MV-4-11 (cell line): ENCODE measurements at places on chromosomes 12 and 14.

- DNase-seq: no peak
Observed at GRCh38 chr12:82866946-82867345, 180.2 kb downstream of the TMTC2 start.

DNA sequence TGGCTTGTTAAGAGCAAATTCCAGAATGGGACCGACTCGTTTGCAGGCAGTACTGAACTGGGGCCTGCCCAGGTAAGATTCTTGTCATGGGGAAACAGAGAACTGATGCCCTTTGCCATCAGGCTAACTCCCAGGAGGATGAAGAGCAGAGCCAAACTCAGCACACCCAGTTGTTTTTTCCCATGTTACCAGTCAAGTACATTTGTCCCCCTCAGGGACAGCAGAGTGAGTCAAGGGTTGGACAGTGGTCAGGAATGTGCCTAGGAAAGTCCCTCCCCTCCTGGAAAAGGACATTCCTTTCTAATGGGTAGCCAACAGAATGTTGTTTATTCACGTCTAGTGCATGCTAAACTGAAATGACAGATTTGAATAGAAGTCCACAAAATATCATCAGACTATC is 1.6 kb downstream of the ART4 start:
- DNase-seq: no peak

DNA sequence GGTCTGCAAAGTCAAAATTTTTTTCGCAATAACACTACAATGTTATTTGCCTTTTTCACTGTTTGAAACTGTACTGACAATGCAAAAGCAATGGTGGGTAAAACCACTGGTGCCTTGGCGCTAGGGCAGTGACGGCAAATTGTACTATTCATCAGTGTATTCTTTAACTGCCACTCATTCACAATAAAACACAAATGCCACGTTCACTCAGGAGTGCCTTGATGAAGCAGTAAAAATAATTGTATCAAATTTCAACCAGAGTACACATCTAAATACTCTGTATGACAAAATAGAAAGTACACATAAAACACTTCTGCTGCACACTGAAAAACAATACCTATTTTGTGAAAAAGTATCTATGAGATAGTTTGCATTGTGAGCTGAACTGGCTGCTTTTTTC is 17.8 kb downstream of the DCAF5 start:
- no peak for DNase-seq

GRCh38 chr14:89428546-89429198 is 11.6 kb upstream of the FOXN3 start:
- DNase-seq: no peak

DNA sequence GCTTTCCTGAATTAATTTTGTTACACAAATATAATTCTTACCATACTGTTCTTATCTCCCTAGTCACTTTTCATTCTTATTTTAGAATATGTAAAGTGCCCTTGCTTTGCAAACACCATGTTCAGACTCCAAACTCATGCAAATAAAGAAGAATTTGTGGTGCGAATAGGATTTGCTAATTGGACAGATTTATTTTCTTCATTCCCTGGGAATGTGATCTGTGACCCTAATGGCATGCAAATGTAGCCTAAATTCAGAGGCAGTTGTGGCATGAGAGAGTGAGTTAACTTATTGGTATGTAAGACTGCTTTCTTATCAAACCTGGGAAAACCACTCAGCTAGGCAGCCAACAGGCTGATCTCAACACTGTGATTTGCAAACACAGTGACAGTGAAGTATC is 10.0 kb downstream of the CAPZA3 start:
- DNase-seq: no peak

- no peak for DNase-seq
Observed at GRCh38 chr12:44335030-44335429, 499.1 kb downstream of the TMEM117 start.

GRCh38 chr14:26938054-26938453 is 340.2 kb upstream of the NOVA1 start:
- DNase-seq: no peak

GRCh38 chr12:89289720-89290119 is 62.6 kb downstream of the DUSP6 start:
- no peak for DNase-seq

GRCh38 chr12:53932915-53933314 is 5.7 kb upstream of the HOXC13 start:
- no peak for DNase-seq

DNA sequence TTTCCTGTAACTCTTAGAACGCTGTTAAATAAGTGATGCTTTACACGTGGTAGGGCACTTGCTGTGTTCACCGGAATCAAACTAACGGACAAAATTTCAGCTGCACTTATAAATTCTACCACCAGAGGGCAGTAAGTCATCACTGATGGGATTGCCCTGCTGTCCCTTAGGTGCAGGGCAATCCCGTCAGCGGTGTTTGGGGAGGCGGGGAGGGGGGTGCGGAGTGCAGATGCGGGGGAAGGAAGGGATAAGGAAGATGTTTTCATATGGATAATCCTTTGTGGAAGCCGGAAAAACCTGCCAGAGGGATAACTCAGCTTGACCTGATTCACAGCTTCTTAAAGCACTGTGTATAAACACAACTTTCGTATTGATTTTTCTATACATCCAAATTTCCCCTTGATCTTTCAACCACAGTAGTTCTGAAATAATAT is 21.7 kb upstream of the SLC10A1 start:
- DNase-seq: peak; percentile 37

- DNase-seq: no peak
Observed at GRCh38 chr14:53247596-53248370, 94.7 kb upstream of the DDHD1 start.

DNA sequence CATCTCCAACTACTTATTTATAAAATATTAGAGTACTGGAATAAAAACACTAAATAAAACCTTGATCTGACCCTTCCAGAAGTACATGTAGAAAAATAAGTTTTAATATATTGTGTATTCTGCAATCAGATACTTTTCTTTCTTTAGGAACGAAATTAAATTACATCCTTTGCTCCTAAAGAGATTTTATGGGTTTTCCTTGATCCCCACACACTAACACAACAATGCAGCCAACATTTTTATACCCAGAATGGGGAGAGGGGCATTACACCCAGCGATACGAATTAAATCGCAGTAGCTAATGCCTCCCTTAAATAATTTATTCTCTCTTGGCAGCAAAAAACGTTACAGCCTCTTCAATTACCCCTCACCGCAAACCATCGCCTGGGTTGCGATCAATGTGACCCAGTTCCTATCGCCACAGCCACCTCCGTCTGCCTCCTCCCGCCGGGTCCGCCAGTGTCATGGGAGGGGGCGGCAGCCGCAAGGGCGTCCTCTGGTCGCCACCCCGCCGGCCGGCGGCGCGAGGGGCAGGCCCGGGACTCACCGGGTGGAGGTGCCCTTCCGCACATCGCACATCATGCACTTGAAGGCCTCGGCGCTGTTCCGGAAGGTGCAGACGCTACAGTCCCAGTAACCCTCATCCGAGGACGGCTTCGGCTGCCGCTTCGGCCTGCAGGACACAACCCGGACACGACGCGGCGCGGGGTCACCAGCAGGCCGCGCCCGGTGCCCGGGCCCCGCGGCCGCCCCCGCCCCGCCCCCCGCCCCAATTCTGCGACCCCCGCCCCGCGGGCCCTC is 796 bp downstream of the YAF2 start:
- DNase-seq: peak; percentile 59

- DNase-seq: peak; percentile 99
Observed at GRCh38 chr12:119990382-119990874, 1.4 kb downstream of the BICDL1 start.

GRCh38 chr14:50031602-50032313 is 84.6 kb downstream of the VCPKMT start:
- DNase-seq: no peak

DNA sequence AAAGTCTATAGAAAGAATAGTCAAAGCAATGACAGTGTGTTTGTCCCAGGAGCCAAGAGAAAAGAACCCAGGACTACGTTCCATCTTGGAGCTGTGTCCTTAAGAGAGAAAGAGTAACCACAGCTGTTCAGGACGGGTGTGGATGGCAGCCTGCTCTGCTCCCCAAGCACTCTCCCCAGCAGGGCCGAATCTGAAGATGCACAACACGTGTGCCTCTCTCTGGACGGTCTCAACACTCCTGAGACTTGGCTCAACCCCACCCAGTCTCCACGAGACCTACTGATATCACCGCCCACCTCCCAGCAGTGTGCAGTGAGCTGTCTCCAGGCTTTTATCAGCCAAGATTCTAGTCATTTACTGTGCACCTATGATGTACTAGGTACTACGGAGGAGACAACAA is 27.3 kb upstream of the ANO2 start:
- DNase-seq: no peak

GRCh38 chr12:78470354-78471195 is 394.0 kb upstream of the SYT1 start:
- peak; percentile 3 for DNase-seq

- DNase-seq: peak; percentile 45
Observed at GRCh38 chr12:26651566-26652188, 181.3 kb downstream of the ITPR2 start.

- no peak for DNase-seq
Observed at GRCh38 chr14:104800771-104801519, at the start of gene ZBTB42. ZBTB42 (plus strand) TSS chr14:104801101; CDS start chr14:104801198, 97 bp downstream.

- no peak for DNase-seq
Observed at GRCh38 chr14:105889666-105890473, 363.5 kb downstream of the TMEM121 start.

- no peak for DNase-seq
Observed at GRCh38 chr12:50979369-50980052, 27.2 kb downstream of the HIGD1C start.

DNA sequence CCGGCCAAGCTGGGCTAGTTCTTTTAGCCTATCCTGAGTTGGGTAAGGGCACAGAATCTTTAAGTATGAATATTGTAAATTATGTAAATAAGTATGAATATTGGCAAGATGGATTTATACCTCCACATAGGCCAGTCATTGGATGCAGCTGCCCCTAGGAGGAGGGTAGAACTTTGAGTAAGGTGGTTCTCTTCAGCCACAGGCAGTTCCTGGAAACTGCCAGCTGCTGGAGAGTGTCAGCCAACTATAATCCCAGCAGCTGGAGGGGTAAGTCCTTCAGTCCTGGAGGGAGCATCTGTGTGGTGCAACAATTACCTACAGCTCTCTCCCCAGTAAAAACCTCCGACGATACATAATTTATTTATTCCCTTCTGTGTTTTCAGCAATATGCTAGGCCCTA is 65.8 kb upstream of the TMPO start:
- DNase-seq: no peak

GRCh38 chr12:131603939-131604795 is 106.7 kb upstream of the SFSWAP start:
- DNase-seq: peak; percentile 71

DNA sequence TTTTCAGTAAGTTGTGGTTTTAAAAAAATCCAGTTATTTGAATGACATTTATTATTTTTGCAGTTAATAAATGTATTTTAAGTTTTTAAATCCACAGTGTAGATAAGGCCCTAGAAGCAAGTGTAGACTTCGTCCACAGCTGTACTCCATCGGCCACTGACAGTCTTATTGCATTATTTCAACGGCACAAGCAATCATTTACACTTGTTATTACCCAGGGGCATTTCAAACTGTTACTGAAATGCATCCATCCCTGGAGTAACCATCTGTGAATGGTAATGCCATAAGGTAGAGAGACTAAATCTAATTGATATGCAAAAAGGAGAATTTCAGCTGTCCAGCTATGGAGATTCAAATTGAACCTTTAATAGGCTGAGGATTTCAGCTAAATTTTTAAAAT is 48.4 kb downstream of the BICD1 start:
- DNase-seq: no peak
